ENCODE measurements at places on chromosomes 3 and 15. TPM values are rescaled to one million over a fixed set of nuclear protein-coding genes. Genes with fewer than 3 reads are reported as not detected.

- no peak overlapping the region for H3K27ac ChIP-seq
- no peak overlapping the region for H3K4me3 ChIP-seq
- H3K27me3 ChIP-seq: no peaks in the 10 kb centered on the region
- no peaks in the 10 kb centered on the region for H3K4me1 ChIP-seq
- no peaks in the 10 kb centered on the region for H3K36me3 ChIP-seq
These were observed 110.2 kb downstream of the LRTM1 start for GRCh38 chr3:54817628-54818027.

DNA sequence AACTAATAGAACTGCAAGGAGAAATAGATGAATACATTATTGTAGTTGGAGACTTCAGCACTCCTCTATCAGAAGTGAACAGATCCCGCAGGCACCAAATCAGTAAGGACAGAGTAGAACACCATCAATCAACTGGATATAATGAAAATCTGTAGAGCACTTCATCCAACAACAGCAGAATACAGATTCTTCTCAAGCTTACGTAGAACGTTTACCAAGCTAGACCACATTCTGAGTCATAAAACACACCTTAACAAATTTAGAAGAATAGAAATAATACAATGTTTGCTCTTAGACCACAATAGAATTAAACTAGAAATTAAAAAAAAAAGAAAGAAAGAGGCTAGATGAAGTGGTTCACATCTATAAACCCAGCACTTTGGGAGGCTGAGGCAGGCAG is 70.7 kb upstream of the NEDD4 start:
- H3K4me3 ChIP-seq: no peak overlapping the region
- no peaks in the 10 kb centered on the region for H3K36me3 ChIP-seq
- no peak overlapping the region for H3K27ac ChIP-seq
- no peaks in the 10 kb centered on the region for H3K4me1 ChIP-seq
- no peaks in the 10 kb centered on the region for H3K27me3 ChIP-seq

C3orf49 gene
- total RNA-seq: not detected

- no peaks in the 10 kb centered on the region for H3K27me3 ChIP-seq
- no peak overlapping the region for H3K27ac ChIP-seq
- H3K4me3 ChIP-seq: no peak overlapping the region
- no peaks in the 10 kb centered on the region for H3K36me3 ChIP-seq
These were observed 175.5 kb downstream of the NECTIN3 start for GRCh38 chr3:111246967-111247760.

DNA sequence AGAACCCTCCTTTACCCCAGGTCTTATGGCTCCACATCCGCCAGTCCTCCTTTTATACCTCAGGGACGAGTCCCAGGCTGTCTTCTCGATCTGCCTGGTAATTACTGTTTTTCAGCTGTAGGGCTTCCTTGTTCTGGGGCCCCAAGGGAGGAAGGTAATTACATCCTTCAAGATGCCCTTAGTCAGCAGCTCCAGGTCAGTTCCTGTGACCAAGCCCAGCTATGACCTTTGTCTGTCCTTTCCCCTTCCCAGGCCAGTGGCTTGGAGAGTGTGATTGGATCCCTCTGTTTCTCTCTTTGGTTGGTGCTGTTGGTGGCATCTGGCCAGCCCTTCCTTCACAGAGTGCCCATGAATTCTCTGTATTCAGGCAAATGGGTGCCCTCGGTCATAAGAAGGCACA is 92.6 kb downstream of the AAGAB start:
- no peaks in the 10 kb centered on the region for H3K36me3 ChIP-seq
- no peak for DNase-seq
- H3K4me1 ChIP-seq: no peaks in the 10 kb centered on the region
- H3K27me3 ChIP-seq: no peaks in the 10 kb centered on the region
- no peak overlapping the region for H3K4me3 ChIP-seq

MNS1 gene
- 2.4 TPM for total RNA-seq

NPRL2 gene
- total RNA-seq: 17.4 TPM

DNA sequence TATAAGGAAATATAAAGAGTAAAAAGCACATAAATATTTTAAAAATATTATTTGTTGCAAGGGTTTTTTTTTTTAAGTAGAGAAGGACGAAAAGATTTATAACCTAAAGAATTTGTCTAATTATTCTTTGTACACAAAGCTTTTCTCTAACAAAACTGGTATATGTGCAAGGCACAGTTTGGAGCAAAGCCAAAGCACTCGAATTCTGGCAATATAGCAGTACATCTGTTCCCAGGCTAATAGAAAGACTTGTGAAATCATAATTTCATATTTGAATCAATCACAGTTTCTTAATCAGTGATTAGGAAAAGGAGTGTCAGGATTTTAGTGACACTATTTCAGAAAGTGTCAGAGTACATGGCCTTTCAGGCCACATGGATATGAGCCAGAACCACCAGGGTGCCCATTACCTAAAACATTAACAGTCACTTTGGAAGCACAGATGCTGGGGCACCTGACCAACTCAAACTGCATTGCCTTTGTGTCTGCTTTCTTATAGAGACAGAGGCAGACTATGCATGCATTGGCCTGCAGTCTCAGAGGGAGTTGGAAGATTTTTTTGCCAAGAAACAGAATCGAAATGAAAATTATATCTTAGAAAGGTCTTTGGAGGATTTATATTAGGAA is 651.8 kb upstream of the SGO1 start:
- H3K36me3 ChIP-seq: no peaks in the 10 kb centered on the region
- H3K4me1 ChIP-seq: no peaks in the 10 kb centered on the region
- H3K4me3 ChIP-seq: no peak overlapping the region
- no peaks in the 10 kb centered on the region for H3K27me3 ChIP-seq
- H3K27ac ChIP-seq: no peak overlapping the region

GRCh38 chr3:111200027-111200426 is 128.4 kb downstream of the NECTIN3 start:
- no peaks in the 10 kb centered on the region for H3K27me3 ChIP-seq
- no peak for DNase-seq
- H3K4me3 ChIP-seq: no peak overlapping the region
- no peaks in the 10 kb centered on the region for H3K36me3 ChIP-seq

DNA sequence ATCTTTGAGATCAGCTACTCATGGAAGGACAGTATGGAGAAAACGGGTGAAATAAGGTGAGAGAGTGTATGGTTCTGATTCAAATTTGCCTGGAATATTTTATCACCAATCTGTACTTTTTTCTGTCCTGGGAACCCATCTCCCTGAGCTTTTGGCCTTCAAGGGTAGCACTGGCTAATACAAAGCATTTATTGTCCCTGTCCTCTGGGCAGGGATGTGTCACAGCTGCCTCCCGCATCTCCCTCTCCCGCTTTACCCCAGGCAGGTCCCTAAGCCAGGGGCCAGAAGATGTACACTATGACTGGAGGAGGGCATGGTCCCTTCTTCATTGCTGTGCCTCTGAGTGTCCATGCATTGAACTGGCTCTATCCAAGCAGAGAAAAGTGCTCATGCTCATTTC is 201.7 kb upstream of the CHRNA7 start:
- H3K27ac ChIP-seq: no peak overlapping the region
- DNase-seq: no peak
- no peaks in the 10 kb centered on the region for H3K27me3 ChIP-seq
- H3K4me1 ChIP-seq: no peaks in the 10 kb centered on the region

GRCh38 chr3:76826861-76827260 is 213.0 kb upstream of the ROBO2 start:
- H3K4me3 ChIP-seq: no peak overlapping the region

IL17RE gene
- total RNA-seq: 6.4 TPM

GRCh38 chr15:61314427-61314826 is 85.3 kb upstream of the RORA start:
- H3K4me3 ChIP-seq: no peak overlapping the region
- no peak overlapping the region for H3K27ac ChIP-seq
- H3K27me3 ChIP-seq: no peaks in the 10 kb centered on the region
- no peaks in the 10 kb centered on the region for H3K36me3 ChIP-seq
- peaks cover 8% of the 10 kb centered on the region for H3K4me1 ChIP-seq
